ENCODE measurements at places on chromosomes 3 and 15.
A peak's percentile ranks its signal among the peaks of the same experiment; 100 is the strongest.

GRCh38 chr3:24365168-24365567 lies 129.5 kb downstream of the THRB start:
- DNase-seq = no peak

DNA sequence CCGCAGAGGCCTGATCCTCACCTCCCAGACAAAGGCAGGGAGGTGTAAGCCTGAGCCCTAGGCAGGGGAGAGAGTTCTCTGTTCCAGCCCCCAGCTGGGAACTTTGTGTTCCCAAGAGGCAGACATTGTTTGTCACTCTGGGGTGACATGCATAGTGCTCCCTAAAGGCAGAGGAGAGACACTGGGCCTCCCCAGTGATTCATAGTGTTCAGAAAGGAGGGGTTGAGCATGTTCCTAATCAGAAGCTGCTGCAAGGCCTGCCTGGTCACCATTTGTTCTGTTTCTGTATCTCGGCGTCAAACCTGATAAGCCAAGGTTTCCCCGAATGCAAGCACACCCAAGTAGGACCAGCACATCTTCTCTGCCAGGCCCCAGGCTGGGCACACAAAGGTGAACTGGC lies 24.0 kb upstream of the SLC6A6 start:
- DNase-seq = no peak

DNA sequence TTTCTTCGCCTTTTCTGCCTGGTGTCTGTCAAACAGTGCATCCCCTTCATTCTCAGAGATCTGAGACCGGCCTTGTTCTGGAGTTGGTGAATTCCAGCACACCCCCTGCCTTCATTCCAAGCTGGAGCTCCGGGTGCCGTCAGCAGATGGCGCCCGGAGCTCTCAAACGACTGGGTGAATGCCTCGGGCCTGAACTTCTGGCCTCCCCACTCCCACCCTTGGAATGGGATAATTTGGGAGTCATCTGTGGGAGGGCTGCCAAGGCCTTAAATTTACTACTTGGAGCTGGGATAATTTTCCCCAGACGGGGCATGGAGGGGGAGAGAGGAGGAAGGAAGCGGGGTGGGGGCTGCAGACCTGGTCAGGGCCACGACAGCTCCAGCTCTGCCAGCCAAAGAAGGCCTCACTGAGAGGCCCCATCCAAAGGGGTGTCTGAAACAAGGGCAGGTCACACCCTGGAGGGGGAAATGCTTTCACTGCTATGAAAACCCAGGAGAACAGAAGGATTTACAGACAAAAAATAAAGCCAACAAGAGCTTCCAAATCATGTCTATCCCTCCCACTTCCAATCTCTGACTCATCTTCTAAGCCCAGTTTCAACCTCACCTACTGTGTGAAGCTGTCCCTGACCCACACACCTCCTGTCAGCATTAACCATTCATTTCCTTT lies 187.9 kb downstream of the OPA1 start:
- DNase-seq = no peak

DNA sequence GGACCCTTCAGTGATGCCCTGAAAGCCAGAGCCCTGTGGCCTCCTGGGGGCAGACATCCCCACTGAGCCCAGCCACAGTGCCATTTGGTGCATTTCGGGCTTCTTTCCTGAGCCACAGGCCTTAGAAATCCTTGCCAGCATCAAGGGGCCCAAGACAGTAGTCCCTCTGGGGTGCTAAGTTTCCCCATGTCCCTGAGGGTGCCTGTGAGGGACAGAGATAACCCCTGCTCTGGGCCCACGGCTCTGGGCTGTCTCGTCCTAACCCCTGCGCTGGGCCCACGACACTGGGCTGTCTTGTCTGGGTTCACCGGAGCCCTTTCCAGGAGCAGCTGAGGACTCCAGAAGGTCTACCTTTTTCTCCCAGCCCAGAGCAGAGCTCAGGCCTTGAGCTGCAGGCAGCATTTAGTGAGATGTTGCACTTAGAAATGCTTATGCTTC lies 45.1 kb upstream of the FGD5 start:
- no peak for DNase-seq

GRCh38 chr3:9088441-9089353 lies 125.4 kb upstream of the RAD18 start:
- DNase-seq = no peak

- peak; percentile 6 for DNase-seq
Measured at GRCh38 chr3:131526801-131527347, 24.1 kb upstream of the MRPL3 start.

- DNase-seq = no peak
Measured at GRCh38 chr3:5136919-5137429, 14.9 kb downstream of the ARL8B start.

DNA sequence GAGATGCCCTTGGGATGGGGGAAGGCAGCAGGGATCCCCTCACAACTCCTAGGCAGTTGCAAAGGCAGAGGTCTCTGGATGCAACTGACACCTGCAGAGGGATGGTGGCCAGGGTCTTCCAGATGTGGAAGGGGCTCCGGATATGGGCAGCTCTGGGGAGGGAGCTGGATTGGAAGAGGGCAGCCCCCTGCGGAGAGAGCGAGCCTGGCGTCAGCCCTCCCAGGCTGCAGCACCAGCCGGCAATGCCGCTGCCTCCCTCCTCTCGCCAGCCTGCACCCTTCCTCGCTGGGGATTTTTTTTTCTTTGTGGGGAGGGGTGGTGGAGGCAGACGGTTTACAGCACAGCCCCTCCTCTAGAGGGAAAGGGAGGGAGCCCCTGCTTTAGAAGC lies 1.6 kb downstream of the INSYN1 start:
- DNase-seq = no peak

GRCh38 chr15:91491101-91491950 lies 362.2 kb upstream of the SLCO3A1 start:
- no peak for DNase-seq

DNA sequence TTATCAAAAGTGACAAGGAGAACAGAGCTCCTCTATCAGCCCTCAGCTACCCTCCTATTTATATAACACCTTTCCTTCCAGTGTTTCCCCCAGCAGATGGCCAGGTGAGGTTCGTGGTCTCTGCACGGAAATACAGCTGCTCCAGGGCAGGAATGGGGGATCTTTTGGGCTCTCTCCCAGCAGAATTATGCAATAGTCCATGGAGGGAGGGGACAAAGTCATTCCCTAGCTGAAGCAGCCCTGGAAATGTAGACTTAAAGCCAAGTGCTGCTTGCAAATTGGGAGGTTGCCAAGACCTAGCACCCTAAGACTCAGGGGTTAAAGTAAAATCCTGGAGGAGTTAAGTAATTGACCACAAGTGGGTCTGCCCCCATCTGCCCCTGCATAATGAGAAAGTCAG lies 256.3 kb downstream of the LRTM1 start:
- no peak for DNase-seq

DNA sequence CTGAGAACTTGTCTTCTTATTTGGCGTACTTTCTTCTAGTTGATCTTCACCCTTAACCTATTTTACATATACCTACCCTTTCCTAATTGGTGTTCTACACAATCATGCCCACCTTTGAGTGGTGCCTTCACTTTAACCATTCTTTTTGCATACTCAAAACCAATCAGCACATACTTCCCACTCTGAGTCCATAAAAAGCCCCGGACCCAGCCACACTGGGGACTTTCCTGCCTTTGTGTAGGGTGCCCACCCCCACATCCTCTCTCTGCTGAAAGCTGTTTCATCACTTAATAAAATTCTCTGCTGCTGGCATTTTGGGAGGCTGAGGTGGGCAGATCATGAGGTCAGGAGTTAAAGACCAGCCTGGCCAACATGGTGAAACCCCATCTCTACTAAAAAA lies 15.9 kb upstream of the CHST2 start:
- no peak for DNase-seq

GRCh38 chr3:187736418-187736871 lies 8.8 kb downstream of the BCL6 start:
- DNase-seq = no peak

GRCh38 chr15:65937476-65937875 lies 68.2 kb downstream of the RAB11A start:
- DNase-seq = no peak

DNA sequence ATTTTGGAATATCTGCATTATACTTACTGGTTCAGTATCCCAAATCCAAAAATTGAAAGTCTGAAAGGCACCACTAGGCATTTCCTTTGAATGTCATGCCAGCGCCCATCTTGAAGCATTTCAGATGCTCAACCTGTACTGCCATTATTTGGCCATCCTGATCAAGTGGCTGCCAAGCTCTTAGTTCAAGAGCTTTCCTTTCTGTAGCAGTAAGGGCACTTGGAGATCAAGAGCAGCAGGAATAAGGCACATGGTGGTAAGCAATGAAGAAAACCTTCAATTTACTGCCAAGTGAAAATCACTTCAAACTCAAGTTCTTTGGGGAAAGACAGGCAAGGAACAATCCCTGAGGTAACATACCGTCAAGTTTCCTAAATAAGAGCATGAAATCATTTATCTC lies 10.0 kb downstream of the RHOA start:
- no peak for DNase-seq

- DNase-seq = no peak
Measured at GRCh38 chr3:108546247-108546646, 35.9 kb upstream of the MYH15 start.

DNA sequence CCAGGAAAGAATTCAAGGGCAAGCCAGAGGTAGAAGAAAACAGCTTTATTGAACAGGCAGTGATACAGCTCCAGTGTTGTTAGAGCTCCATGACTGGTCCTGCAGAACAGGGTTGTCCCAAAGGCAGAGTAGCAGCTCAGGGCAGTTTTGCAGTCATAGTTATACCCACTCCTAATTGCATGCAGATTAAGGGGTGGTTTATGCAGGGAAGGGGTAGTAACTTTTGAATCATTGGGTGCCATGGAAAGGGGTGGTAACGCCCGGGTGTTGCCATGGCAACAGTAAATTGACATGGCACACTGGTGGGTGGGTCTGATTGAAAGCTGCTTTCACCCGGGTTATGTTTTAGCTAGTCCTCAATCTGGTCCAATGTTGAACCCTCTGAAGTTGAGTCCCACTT lies 9.7 kb upstream of the RAB6B start:
- no peak for DNase-seq

GRCh38 chr3:151769175-151769574 lies 35.4 kb downstream of the AADACL2 start:
- no peak for DNase-seq
